ENCODE measurements at places on chromosomes 11 and 22. TPM values are rescaled to one million over a fixed set of nuclear protein-coding genes. Genes with fewer than 3 reads are reported as not detected.
A peak's percentile ranks its signal among the peaks of the same experiment; 100 is the strongest.

DNA sequence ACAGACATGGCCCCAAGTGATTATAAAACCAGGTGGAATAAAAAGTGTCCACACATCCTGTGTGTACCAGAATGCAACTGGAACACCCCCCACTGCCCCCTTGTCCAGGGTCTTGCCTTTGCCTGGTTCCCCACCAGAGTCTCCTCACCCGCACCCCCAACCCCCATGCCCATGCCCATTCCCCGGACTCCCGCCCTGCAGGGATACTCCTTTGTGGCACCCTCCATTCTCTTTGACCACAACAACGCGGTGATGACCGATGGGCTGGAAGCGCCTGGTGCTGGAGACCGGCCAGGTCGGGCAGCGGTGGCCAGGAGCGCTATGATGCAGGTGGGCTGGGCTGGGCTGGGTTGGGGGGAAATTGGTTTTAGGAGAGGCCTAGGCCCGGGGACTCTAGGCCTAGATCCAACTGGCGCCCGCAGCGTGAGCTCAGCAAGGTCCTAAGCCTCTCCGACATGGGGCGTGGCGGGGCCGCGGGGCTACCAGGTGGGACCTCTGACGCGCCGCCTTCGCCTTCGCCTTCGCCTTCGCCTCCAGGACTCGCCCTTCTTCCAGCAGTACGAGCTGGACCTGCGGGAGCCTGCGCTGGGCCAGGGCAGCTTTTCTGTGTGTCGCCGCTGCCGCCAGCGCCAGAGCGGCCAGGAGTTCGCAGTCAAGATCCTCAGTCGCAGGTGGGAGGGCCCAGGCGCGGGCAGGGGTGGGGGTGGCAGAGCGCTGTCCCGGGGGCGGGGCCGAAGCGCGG lies 9.1 kb downstream of the RPS6KA4 start:
- DNase-seq, result no peak

DNA sequence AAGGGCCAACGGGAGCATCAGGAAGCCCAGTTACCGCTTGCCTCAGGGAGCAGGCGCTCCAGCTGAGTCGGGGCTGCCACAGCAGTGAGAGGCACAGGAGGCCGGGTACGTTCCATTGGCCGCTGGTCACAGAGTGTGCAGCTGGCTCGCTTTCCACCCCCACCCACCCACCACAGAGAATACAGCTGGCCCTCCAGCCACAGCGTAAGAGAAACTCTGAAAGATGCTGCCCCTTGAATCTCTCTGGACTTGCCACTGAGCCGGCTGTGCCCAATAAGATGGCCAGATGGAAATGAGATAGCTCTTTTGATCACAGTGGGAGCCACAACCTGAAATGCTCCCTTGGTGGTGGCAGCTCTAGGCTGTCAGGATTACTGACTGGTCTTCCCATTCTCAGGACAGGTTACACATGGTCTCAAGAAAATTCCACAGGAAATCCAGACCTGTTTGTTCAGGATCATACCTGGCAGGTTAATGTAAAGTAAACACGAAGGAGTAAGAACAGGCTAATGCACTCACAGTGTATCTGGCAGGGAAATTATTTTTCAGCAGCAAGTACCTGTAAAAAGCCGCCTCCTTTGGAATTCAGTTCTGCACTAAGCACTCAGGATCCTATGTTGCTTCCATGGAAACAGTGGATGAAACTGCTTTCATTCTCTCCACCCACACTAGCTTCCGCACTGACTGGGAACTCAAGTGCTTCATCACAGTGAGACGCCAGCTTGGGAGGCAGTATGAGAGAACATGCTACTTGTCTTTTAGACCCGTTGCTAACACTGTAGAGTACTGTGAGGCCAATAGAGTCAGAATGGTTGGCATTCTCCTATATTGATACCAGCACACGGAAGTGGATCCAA lies 16.5 kb downstream of the SIAE start:
- DNase-seq, result peak; percentile 49

OR51E1 gene
- 2.5 TPM for total RNA-seq

DNA sequence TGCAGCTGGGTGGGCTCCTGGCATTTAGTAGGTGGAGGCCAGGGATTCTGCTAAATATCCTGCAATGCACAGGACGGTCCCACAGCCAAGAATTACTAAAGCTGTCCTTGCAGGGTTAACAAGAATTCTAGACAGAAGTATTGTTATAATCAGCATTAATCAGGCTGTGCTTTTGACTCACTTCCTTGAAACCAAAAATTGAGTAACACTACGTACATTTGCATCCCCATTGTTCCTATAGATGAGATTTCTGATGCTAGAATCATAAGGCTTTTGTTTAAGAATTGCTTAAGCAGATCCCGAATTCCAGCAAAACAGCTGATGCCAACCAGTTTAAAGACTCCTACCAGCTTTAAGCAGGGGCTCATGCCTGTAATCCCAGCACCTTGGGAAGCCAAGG lies 11.4 kb downstream of the SLC6A5 start:
- DNase-seq, result no peak

PDE2A gene
- total RNA-seq, result 3.5 TPM

SLC15A3 gene
- 13.4 TPM for total RNA-seq

Measured in stomach (tissue), 19 donors.